Foreskin fibroblast (primary cell): ENCODE measurements at places on chromosomes 7 and 10.

DNA sequence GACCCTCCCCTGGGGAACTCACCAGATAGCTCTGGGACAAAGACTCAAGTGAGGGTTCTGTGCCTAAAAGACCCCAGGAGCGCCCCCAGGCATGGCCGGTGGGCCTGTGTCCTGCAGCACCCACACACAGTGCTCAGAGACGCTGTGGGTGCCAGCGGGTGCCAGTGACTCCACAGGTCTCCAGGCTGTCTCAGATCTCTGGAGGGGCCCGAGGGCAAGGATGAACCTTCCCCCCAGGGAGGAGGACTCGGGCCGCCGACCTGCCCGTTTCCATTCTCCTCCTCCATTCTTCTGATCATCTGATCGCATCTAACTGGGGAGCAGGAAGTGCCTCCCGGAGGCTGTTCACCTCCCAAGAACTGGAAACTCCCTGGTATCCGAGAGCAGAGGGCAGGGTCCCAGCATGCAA is 980 bp downstream of the ADAM8 start:
- DNase-seq, result no peak

DNA sequence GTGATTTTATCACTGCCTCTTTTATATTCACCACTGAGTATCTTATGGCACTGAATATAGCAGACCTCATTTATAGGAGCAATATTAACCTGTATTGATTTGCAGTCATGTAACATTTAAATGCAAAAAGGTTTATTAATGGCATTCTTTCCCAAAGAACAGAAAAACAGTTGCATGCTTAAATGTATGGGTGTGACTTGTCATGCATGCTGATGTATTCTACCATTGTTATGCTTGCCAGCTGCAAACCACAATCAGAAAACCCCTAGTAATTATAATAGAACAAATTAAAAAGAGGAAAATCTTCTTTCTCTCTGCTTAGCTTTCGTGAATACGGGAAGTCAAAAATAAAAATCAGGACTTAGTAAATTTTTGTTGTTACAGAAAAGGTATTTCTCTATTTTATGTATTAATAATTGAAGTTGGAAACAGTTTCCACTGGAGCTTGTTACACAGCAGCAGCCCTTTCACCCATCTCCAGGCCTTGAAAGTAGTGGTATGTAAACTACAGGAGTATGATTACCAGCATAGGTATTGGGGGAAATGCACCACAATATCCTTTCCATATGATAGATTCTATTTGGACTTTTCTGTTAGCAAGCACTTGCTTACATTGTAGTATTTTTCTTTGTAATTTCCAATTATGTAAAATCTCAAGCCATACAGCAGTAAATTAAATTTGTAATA is 147.4 kb upstream of the TEX47 start:
- no peak for DNase-seq

- DNase-seq, result no peak
Measured at GRCh38 chr7:44805950-44806349, 9.5 kb downstream of the PPIA start.

DNA sequence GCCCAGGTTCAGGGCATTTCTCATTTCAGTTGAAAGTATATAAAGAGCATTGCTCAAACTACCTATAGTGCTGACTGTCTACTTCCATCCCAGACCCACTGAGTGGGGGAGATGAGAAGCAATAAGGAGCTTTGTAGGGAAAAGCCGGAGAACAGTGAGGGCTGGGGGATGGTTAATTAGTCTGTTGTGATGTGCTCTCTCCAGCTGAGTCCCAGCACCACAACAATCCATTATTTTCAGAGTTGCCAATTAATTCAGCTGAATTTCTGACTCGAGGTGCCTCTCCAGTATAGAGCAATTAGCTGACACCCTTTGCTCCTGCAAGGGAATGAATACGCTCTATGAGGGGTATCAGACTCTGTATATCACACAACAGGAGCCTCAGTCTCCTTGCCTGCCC is 1118.6 kb downstream of the SORCS3 start:
- no peak for DNase-seq

DNA sequence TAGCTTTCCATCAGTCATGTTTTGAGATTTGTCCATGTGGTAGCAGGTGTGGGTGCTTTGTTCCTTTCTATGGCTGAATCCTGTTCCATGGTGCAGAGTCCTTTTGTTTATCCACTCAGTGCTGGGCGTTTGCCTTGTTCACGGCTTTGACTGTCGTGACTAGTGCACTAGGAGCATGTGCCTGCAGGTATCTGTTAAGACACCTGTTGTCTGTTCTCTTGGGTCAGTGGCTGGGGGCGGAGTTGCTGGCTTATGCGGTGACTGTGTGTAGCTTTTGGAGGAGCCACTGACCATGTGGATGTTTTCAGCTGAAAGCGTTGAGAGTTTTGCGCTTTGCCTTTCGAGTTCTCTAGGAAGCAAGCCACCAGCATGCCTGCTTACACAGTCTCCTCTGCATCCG is 573.1 kb upstream of the FOXK1 start:
- DNase-seq, result no peak

DNA sequence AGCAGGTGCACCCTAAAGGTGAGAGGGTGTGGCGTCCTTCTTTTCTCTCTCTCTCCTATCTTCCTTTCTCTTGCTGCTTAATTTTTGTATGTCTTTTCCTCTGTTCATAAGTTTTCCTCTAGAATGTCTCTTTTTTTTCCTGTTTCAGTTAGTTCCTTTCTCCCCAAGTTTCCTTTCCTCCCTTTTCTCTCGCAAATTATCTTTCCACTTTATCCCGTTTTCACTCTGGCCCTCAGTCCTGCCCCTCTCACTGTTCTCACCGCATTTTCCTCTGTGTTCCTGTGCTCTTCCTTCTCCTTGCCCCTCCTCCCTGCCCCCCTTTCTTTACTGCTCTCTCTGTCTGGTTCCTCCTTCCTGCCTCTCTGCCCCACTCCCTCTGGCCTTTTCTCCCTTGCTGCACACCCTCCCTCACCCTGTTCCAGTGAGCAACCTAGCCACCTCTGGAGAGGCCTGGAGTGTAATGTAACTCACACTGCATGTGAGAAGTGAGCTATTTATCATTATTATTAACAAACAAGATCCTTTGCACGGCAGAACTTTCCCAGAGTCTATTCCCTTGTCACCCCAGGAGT is 158.5 kb downstream of the C10orf105 start:
- no peak for DNase-seq

DNA sequence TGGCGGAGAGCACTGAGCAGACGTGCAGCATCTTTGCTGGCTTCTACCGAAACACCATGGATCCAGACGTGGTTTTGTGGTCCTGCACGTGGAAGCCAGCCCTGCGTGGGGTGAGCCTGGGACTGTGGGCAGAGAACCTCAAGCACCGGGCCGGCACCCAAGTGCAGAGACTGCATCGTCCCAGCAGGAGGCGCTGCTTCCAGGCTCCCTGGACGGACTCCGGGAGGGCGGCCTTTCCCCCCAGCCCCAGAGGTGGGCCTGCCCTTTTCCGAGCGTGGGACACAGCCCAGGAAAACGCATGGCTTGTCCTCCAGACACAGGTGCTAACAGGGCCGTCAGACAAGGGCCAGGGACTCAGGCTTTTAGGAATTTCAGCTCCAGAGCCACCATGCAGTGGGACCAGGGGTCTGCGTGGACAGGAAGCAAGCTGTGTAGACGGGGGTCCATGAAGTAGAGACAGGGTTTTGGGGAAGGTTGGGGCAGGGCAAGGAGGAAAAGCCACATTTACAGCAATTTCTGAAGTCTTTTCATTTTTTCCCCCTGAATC is 303.9 kb downstream of the WDR37 start:
- no peak for DNase-seq

- DNase-seq, result no peak
Measured at GRCh38 chr7:54823776-54824175, 64.8 kb upstream of the SEC61G start.

- no peak for DNase-seq
Measured at GRCh38 chr10:126398924-126399323, 10.6 kb upstream of the ADAM12 start.

- DNase-seq, result no peak
Measured at GRCh38 chr10:104035194-104036068, 50.2 kb downstream of the COL17A1 start.

DNA sequence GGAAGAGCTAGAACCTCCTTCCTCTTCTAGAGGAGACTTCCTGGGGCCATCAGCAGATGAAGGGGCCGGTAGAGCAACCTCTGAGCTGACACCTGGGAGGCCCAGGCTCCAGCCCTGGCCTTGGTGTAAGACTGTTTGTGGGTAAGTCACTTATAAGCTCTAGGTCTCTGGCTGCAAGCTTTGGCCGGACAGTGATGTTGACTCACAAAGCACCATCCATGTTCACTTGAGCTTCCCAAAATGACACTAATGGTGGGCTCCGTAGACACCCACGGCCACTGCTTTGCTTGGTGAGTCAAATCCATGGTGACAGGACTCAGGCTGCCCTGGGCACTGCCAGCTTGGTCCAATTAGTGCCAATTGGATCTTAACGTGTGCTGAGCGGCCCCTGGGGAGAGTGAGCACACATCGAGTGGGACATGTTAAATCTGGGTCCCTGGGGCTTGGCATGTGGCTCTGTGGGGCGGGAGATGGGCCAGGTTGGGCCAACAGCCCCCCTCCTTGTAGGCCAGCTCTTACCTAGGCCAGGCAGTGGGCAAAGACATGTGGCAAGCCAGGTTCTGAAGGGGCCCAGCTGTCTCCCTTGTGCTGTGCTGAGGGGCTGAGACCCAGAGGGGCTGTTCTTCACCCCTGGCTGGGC is 16.7 kb downstream of the NEURL1 start:
- DNase-seq, result no peak

DNA sequence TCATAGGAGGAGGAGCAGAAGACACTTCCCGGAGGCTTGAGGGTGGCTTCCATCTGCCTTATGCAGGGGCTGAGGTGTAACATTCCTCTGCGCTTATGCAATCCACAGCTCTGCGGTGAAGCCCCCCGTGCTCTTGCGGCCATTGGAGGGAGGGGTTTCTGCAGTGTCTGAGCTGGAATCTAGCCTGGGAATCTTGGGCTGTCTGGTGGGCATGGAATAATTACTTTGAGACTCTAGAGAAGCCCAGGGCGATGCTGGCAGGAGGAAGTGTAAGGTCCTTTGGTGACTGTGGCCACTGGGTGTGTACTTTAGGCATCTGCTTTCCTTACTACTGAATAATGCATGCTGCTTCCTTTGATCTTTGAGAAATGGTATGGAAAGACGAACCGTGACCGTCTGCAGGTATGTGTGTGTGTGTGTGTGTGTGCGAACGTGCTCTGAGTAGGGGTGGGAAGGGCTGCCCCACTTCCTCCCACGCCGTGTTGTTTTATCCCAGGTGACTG is 181.0 kb downstream of the PRPF18 start:
- no peak for DNase-seq

DNA sequence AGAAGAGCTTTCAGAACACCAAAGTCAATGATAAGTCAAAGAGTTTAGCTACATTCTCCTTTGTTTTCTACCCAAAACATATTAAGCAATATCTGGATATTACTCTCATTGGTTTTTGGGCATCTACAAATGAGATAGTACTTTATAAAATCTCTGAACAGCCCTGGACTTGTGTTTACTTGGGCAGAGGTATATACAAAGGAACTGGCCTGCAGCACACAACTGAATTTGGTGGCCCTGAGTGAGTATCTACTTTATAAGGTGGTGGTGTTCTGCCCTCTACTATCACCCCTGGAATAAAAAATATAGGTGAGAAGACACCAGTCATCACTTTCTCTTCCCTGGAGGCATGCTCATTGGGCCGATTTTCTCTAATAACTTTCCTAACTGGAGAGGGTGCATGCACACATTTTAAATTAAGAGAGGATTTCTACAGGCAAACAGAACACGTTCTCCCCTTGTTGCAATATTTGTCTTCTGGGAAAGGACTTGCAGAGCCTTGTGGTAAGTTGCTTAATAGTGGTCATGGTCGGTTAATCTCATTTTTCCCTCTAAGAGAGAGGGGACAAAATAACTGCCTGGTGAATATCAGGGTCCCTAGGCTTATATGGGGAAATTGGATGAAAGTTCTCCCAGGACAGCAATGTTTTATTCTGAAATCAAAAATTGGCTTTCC is 41.1 kb downstream of the OTUD1 start:
- no peak for DNase-seq

- DNase-seq, result no peak
Measured at GRCh38 chr7:99042957-99043356, 101.0 kb downstream of the SMURF1 start.

DNA sequence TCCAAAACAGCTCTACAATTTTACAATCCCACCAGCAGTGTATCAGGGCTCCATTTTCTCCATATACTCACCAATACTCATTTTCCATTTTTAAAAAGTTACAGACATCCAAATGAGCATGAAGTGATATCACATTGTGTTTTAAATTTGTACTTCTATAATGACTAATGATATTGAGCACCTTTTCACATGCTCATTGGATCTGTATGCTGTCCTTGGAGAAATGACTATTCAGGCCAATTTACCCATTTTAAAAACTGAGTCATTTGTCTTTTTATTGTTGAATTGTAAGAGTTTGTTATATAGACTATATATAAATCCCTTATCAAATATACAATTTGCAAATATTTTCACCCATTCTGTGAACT is 162.0 kb downstream of the MAGI2 start:
- DNase-seq, result no peak

GRCh38 chr10:102220612-102221011 is 5.5 kb upstream of the ELOVL3 start:
- no peak for DNase-seq

- no peak for DNase-seq
Measured at GRCh38 chr7:50738932-50739331, 43.8 kb downstream of the GRB10 start.
